NCI-H187 (cell line): ENCODE measurements at places on chromosomes 12 and 14.

- DNase-seq: no peak
Measured at GRCh38 chr14:69615496-69616407, 4.4 kb downstream of the SUSD6 start.

DNA sequence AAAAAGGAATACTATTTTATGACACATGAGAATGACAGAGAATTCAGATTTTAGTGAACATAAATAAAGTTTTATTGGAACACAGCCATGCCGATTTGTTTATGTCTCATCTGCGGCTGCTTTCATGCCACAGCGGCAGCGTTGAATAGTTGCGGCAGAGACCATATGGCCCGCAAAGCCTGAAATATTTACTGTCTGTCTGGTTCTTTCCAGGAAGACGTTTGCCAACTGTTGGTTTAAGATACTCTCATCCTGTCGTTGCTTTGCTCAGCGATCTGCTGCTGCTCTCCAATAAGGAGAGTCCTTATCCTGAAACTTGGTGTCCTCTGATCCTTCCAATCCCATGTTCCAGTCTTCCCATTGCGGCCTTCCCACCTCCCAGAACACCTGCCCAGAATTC lies 89.9 kb downstream of the SLC24A4 start:
- no peak for DNase-seq

DNA sequence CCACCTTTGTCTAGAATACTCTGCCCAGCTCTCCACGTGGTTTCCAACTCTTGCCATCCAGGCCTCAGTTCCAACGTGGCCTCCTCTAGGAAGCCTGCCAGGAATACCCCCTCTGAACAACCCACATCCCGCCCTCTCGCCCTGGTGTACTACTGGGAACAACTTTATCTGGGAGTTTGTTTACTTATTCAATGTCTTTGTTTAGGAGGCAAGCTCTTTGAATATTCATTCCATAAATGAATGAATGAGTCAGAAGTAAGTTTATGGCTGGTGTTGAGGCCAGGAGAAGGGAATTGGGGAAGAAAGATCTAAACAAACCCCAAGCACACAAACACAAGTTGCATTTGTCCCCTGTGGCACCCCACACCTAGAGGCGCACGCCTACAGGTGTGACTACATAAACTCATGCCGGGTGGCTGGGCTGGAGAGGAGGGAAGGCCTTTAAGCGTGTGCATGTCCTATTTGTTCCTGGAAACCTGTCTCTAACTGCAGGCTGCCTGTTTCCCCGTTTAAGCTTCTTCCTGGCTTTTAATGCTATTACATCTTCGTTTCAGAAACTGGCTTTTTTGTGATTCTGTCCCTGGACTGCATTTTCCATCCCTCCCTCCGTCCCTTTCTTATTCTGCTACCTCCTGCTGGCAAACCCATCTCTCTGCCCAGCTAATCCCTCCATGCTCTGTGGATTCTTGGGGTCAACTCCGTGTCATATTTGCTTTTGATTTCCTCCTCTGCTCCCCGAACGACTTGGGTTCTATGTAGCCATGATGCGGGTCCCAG lies 57.9 kb downstream of the FZD10 start:
- DNase-seq: no peak

DNA sequence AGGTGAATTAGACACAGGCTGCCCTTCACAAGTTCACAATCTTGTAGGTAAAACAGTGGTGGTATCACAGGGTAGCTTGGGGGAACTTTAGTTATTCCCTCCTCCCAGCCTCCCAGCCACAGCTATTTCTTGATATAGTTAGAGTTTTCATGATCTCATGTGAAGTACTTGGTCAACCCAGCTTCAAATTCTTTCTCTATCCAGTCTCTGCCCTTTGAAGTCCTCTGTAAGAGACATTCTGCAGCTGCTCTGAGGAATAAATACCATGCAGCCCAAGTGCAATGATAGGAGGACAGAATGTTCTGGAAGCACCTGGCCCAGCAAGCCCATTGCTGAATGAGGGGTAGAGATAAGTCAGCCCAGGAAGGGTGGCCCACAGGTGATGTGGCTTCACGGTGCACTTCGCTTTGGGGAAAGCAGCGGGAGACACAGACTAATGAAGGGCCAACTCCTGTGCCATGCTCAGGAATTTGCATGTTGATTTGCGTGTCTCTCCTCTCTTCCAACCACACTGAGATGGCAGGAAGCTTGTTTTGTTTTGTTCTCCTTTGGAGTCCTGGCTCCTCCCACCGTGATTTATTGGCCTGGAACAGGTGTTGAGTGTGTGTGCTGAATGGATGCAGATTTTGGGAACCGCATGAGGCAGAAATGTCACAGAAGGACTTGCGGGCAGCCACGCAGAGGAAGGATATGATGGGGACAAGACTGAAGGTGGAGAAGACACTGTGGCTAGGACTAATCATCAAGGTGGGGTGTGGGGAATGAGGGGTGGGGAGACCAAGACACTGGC lies 8.0 kb upstream of the TXNRD1 start:
- DNase-seq: no peak

- DNase-seq: no peak
Measured at GRCh38 chr12:6843118-6843902, 2.6 kb downstream of the GNB3 start.

- DNase-seq: no peak
Measured at GRCh38 chr12:57479376-57480115, at the start of gene ARHGAP9. Gene ARHGAP9, minus strand, starts transcription at chr12:57479866. Its CDS starts 460 bp downstream, at chr12:57479406.

GRCh38 chr14:59483363-59483762 lies 845 bp downstream of the L3HYPDH start:
- DNase-seq: no peak

DNA sequence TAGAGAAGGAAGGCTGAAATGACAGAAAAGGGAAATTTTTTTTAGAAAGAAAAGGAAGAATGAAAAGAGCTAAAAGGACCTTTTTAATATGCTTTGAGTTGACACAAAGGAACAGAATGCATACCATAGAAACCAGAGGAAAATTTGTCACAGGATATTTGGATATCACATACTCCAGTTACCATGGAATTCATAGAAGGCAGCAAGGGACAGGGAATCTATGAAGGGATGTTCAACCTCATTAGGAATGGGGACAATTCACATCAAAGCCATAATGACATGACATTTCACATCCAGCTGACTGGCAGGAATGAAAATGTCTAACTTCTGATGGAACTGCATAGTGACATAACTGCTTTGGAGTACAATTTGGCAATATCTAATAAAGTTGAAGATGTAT lies 469.4 kb downstream of the CCER1 start:
- no peak for DNase-seq

DNA sequence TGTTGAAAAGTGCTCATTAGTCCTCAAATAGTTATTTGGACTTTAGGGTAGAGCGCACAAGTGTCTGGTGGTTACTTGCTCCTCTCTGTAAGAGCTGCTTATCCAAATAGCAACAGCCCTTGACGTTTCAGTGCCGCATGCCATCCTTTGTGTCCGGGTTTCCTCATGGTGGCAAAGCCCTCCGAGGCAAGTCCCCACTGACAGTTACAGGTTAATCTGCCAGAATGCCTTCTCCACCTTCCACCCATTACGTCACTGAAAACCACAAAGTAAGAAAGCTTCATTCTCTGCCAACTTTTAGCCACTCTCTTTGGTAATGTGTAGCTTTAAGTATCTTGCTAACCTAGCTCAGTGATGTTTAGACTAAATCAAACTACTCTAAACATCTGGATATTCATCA lies 78.6 kb downstream of the POLR3B start:
- no peak for DNase-seq

GRCh38 chr14:75025082-75025481 lies 22.4 kb downstream of the EIF2B2 start:
- DNase-seq: no peak

DNA sequence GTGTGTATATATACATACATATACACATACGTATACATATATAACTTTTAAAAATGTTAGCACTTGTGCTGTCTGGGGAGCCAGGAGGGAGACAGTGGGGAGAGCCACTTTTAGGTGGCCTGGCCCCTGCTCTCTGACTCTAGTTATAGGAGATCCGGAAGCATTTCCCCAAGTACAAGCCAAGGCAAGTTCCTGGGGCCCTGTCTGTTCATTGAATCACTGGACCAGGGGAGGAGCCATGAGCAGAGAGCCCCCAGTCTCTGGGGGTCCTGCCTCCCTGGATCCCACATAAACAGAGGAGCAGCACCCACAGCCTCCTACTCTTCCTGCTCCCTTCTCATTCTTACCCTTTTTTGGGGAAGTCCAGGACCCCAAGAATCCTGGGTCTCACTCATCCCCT lies 45.4 kb upstream of the TMED10 start:
- DNase-seq: no peak

- no peak for DNase-seq
Measured at GRCh38 chr12:113244047-113244460, 22.8 kb downstream of the TPCN1 start.

DNA sequence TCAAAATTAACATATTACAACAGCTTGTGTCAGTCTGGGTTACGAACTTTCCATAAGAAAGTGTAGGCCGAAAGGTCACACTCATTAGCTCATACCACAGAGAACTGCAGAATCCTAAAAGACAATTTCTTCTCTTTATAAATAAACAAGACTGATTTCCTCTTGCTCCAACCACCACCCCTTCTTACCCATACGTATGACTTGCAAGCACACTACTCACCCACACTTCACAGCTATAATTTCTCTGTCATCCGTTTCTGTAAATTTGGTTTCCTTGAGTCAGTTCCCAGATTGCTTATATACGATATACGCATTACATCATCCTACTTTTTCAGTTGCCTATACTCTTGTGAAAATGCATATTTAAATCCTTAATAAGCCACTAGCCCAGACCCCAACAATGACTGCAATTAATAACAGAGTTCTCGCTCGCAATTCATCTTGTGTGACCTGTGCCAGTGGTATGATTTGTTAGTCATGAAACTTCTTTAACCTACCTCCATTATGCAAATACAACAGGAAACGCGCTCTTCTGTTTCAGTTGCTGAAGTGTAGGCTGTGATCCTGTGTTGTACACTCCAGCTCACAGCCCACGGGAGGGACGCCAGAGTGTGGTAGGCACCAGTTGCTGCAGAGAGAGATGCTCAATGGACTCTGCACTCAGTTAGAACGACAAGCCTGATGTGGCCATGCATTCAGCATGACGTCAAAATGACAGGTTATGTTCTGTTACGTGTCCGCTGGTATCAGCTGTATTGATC lies 417.6 kb downstream of the PDZRN4 start:
- no peak for DNase-seq

DNA sequence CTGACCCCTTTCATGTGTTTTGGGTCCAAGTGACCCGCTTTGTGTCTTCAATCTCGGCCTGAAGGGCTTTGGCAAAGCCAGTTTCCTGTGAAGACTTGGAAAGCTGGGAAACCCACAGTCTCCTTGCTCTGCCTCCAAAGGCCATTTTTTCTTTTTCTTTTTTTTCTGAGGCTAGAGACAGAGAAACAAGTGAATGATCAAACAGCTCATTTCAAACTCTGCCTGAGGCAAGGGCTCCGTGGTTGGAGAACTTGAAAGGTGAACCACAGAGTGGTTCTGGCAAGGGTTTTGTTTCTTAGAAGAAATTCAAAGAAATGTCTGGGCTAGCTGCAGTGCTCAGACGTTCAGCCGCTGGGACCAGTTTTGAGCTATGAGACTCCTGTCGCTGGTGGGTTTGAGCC lies 62.7 kb downstream of the ERH start:
- DNase-seq: no peak

DNA sequence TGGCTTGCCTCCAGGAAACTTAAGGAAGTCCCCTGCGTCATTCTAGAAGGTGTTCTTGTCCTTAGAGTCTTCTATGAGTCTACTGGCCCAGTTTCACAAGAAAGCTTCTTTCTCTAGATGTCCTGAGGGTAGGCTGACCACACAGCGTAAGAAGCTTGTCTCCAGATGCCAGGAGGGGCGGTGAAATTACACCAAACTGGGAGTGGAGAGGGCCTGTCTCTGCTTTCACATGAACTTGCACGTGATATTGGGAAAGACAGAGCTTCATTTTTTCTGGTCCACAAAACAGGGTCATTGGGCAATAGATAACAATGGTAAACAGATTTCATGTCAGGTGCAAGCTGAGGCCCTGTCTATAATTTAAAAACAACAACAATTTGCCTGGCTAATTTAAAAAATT lies 85.7 kb upstream of the TBX3 start:
- no peak for DNase-seq

DNA sequence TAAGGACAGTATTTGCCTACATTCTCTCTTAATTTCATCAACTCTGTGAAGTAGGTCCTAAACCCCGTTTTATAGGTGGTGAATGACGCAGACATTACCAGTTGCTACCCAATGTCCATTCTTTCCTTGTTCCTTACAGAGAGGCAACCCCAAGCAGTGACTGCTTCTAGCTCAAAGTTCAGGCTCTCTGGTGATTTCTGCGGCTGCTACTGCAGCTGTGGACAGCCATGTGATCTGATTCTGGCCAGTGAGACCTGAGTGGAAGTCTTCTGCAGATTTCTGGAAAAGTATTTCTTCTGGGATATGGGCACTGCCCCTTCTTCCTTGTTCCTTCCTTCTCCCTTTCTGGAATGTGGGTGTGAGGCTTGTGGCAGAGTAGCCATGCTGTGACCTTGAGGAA lies 82.9 kb downstream of the ARF6 start:
- no peak for DNase-seq

DNA sequence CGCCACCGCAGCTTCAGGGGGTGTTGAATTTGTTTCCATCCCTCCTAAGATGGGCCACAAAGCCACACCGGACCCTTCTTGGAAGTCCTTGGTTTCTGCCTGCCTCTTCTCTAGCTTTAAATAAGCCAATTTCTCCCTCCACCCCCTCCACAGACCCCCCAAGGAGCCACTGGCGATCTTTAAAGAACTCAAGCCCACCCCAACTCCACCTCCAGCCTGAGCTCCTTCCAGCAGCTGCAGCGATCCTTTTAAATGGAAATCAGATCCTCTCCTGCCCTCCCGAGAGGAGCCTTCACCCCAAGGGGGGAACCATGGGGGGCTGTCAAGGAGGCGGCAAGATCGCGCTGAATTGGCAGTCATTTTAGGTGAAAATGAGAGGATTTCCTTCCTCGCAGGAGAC lies 133.1 kb downstream of the NCOR2 start:
- DNase-seq: no peak

- DNase-seq: no peak
Measured at GRCh38 chr14:33404054-33404453, 465.4 kb downstream of the NPAS3 start.

DNA sequence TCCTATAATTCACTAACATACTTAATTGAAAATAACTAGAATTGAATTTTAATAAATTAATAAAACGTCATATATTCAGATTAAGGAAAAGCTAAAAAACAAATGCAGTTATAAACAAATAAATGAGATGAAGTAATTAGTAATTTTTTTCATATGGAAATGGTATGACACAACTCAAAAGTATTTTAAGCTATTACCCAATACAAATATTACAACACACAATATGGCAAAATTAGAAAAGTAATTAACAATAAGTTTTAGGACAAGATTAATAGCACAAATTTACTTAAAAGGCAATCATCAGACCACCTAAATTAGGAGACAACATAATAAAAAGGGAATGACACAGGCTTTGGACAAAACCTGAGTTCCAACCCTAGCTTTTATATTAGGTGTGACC lies 81.7 kb downstream of the EEA1 start:
- DNase-seq: no peak
